ENCODE measurements at places on chromosomes 7 and 10. TPM values are rescaled to one million over a fixed set of nuclear protein-coding genes. Genes with fewer than 3 reads are reported as not detected.

The HTR7 gene
- total RNA-seq = 23.2 TPM

The LRMDA gene
- total RNA-seq = 5.6 TPM

The PLAC9 gene
- not detected for total RNA-seq

The PON1 gene
- not detected for total RNA-seq

The LRRN3 gene
- not detected for total RNA-seq

The DPP6 gene
- total RNA-seq = not detected

The SPAM1 gene
- total RNA-seq = not detected

The OR2A12 gene
- total RNA-seq = not detected

All from nasal cavity respiratory epithelium epithelial cell of viscerocranial mucosa (primary cell).